ENCODE measurements at places on chromosomes 2 and 18.

- DNase-seq: peak; percentile 54
These were observed 1632.8 kb upstream of the CELF4 start for GRCh38 chr18:39198376-39198775.

GRCh38 chr18:58213440-58213839 is 169.4 kb downstream of the NEDD4L start:
- no peak for DNase-seq

DNA sequence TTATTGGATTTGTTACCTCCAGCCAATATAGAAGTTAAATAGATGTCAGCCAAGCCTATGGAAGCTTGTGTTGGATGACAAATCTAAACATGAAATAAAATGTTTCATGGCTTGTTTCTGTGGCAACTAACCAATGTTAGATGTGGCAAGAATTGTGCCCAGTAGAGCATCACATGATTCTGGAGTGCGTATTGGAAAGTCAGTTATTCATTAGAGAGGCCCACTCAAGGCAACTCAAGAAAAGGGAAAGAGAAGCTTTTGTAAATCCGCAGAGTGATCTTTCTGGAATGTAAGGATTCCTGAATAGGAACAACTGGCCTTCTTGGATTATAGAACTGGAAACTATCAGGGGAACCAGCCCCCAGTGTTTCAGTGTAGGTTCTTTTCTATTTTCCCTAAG is 162.9 kb downstream of the TMEM247 start:
- no peak for DNase-seq

DNA sequence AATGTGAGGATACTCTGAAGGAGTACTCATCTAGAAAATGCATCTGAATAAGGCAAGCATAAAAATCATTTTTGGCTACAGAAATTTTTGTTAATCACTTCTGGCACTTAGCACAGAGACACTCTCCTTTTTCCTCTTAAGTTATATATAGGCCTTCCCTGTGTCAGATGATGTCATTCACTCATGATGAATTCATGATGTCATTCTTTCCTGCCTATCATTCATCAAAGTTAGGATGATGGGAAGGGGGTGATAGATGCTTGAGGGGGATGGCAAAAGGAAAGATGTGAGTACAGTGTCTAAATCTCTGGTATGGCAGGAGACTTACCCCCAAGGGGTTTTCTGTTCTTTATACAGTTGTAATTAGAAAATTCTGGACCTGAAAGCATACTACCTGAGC is 42.0 kb downstream of the MAP3K20 start:
- no peak for DNase-seq

DNA sequence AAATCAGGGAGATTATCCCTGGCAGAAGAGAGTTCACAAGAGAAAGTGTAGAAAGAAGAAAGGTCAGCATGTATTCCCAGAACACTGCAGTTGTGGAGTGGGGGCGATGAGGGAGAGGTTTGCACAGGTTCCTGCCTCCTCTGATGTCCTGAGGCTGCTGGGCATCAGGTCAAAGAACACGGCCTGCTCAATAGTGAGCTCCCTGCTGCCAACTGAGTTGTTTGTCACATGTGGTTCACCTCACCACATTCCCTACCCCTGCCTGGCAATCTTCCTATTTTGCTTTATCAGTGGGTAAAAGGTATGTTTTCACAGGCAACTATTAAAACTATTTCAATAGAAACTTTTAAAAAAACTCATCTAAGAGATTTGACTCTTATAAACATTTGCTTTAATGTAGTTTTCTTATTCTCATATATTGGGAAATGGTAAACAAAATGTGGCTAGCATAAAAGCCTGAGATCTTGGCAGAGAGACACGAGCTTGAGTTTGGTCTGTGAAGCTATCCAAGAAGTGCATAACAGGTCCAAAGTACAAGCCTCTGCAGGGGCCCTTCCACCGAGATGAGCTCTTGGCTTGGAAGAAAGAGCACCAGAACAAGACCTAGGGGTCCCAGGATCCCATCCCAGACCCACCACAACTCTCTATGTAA is 123.9 kb upstream of the SRD5A2 start:
- DNase-seq: no peak

GRCh38 chr2:233280114-233280693 is 27.4 kb upstream of the SAG start:
- no peak for DNase-seq

- peak; percentile 65 for DNase-seq
These were observed 234.4 kb upstream of the EPAS1 start for GRCh38 chr2:46062637-46063412.

- DNase-seq: no peak
These were observed 25.0 kb downstream of the FN1 start for GRCh38 chr2:215410932-215411285.

- no peak for DNase-seq
These were observed 20.0 kb upstream of the STAT4 start for GRCh38 chr2:191170773-191171172.

DNA sequence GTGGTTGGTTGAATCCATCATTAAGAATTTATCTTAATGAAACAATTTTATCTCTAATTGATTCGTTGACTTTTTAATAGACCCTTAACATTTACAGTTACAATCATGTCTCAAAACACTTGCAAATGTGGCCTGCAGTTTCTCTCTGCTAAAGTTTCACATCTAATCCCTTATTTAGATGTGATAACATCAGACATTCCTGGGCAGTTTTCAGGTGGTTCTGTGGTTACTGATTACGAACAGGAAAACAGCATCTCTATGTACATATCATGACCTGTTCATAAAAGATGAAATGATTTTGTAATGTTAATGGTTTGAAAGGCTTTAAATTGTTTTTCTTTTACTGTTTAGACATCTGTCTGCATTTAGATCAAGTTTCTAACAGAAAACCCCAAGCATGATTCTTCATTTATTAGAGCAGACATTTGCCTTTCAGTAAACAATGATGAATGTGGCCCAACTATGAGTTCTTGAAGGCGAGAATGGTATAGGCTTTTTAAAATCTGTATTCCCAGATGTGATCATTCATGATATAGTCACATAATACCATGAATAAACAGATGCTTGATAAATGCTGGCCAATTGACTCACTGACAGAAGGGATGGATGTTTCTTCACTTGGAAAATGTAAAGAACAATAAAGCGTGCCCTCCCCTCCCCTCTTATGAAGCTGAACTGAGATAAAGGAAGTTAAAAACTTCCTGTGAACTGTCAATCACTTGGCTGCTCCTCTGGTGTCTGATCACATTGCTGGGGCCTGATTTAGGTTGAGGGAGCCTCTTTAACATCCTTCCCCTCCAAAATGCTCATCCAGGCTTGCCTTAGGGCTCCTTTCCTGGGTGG is 3.5 kb downstream of the CAPN14 start:
- DNase-seq: no peak

DNA sequence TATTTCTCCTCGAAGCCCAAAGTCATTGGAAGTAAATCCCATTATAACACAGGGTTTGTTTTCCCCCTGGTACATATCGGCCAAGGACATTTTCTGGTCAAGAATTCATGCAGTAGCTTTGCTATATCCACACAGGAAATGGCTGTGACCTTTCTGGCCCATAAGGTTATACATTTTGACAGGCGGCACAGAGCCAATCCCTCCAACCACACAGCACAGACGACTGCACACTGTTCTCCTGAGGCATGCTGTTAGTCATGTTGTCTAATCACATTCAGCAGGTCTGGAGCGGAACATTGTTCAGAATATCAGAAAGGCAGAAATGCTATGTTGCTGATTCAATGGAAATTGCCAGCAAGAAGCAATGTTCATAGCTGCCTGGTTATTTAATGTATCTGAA is 742.3 kb upstream of the SLC8A1 start:
- no peak for DNase-seq

Measured in NCI-H1105 (cell line).